Urothelium cell line (cell line): ENCODE measurements at places on chromosomes 12 and 14.

DNA sequence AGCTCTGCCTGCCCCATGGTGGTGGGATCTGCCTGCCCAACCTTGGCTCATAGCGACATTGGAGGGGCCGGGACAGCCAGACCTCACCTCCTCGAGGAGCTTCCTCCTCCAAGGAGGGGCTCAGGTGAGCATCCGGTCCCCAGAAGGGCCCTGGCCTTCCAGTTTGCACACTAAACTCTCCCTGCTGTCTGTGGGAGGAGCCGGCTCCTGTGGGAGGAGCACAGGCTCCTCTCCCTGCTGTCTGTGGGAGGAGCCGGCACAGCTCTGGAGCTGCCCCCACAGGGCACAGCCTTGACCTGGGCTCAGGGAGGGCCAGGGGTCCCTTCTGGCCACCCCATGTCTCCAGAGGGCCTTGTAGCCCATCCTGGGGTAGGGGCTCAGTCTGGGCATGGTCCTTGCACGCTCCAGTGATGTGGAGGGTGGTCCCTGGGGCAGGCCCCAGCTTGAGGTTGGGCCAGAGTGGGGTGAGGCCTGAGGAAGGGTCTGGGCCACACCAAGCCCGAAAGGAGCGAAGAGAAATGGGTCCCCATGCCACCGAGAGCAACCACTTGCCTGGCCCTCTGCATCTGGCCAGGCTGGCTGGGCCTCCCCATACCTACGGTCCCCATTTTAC, 147.5 kb upstream of the C14orf180 start:
- DNase-seq = no peak

- DNase-seq = no peak
Measured at GRCh38 chr12:49632986-49633702, 9.8 kb downstream of the PRPF40B start.

DNA sequence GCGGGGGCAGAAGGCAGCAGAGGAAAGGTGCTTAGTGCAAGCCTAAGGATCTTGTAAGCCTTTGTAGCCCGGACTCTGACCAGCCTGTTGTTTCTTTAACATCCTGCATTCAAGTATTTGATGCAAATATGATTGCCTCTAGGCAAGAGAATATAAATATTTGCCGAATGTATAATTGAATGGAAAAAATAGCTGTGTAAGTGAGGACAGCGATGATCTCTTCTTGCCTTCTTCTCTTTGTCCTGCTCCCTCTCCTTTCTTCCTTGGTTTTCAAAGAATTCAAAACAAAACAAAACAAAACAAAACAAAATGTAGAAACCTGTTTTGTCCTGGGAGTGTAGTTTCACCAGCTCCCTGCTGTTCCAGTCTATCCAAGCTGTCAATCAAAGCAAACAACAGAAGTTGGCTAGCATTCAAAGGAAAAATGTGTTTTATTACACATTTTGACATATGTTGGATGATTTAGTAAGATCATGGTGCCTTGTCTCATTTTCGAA, 74.9 kb upstream of the CPM start:
- no peak for DNase-seq

GRCh38 chr12:5014269-5014668, 29.4 kb upstream of the KCNA5 start:
- no peak for DNase-seq

- DNase-seq = no peak
Measured at GRCh38 chr12:29521951-29522350, 24.5 kb upstream of the OVCH1 start.

DNA sequence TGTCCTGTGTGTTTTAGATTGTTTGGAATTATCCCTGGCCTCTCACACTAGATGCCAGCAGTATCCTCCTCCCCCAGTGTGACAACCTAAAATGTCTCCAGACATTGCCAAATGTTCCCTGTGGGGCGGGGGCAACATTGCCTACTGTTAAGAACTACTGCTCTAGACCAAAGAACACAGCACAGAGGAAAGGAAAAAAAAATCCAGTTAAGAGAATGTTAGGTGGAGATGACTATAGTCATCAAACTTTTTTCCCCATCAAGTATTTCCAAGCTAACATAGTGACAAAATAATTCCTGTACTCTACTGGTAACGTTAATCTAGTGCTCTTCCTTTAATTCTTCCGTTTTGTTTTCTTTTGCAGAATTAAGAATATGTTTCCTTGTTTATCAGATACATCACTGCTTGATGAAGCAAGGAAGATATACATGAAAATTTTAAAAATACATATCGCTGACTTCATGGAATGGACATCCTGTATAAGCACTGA, 3.5 kb downstream of the CDKN1B start:
- DNase-seq = no peak

DNA sequence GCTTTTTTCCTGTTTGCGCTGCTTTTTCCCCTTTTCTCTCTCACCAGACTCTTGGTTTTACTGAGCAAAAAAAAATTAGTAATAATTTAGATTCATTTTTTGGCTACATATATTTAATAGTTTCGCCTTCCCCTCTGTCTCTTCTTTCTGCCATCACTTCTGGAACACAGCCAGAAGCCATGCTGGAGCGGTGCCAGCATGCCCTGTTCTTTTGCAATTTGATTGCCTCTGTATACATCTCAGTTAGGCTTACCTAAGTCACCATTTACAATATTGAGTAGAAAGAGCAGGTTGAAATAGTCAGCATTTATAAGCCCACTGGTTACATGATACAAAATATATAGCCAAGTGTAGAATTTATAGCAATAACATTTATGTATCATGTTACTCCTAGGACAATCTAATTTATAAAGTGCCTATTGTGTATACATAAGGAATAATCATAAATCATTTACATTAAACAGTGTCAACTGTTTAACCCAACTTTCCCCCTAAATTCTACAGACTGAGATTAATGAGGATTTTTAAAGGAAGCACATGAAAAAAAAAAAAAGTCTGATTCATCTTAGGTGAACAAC, 413.8 kb upstream of the SOX5 start:
- no peak for DNase-seq

DNA sequence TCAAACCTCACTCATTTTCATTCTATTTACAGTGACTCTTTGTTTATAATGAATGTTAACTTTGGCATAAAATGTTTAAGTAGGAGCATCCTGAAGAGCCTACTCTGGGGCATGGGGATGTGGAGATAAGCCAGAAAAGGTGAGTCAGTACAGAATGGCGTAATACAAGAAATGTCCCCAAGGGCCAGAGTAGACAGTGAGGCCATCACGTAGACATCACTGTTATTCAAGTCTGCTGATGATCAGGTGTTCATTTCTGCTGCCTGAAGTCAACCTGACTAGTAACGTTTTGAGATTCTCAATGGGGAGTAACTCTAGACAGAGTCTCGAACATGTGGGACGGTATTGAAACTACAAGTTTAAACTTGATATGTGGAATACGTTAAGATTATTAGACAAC, 47.6 kb upstream of the PKP2 start:
- peak; percentile 27 for DNase-seq

DNA sequence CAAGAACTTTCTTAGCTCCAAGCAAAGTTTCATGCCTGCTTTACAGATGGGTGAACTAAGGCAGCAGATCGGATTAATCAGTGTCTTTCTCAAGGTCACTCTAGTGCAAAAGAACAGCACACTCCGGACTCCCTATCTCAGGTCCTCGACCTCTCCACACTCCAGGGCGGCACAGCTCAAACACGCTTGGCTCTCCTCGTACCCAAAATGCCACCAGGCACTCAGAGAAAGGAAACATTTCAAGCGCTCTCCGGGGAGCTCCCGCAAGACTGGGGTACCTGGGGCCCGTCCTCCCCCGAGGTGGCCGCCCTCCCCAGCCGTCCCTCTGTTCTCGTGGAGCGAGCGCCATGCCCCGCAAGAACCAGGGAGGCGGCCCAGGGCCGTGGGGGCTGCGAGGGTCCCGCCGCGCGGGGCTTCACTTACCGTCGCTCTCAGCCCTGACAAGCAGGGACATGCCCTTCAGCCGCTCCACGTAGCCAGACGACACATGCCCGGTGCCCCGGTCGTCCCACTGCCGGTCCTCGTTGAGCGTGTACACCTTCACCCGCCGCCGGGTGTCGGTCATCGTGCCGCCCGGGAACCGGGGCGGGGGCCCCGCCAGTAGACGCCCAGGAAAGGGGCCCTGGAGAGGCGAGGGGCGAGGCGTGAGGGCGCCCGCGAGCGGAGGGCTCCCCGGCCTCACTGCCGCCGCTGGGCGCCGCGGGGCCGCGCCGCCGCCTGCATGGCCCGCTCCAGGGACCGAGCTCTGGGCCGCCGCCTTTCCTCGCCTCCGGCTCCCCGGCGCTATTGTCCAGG, 830 bp downstream of the PPP4R3A start:
- peak; percentile 11 for DNase-seq

- no peak for DNase-seq
Measured at GRCh38 chr12:109613649-109614455, 40.3 kb downstream of the MVK start.

- no peak for DNase-seq
Measured at GRCh38 chr12:95978774-95979173, 17.4 kb downstream of the HAL start.

- DNase-seq = peak; percentile 84
Measured at GRCh38 chr14:22432348-22432976, 156.6 kb downstream of the DAD1 start.

- no peak for DNase-seq
Measured at GRCh38 chr14:89826596-89826995, 127.9 kb downstream of the EFCAB11 start.

- DNase-seq = no peak
Measured at GRCh38 chr12:106892075-106892474, 63.6 kb upstream of the TMEM263 start.

- no peak for DNase-seq
Measured at GRCh38 chr12:25424211-25424731, 128.8 kb downstream of the LMNTD1 start.

GRCh38 chr12:45577844-45578399, 151.6 kb upstream of the ARID2 start:
- DNase-seq = no peak

- peak; percentile 16 for DNase-seq
Measured at GRCh38 chr12:21940549-21941505, at the start of gene ABCC9. TSS of gene ABCC9 (minus strand) at chr12:21941426. CDS start at chr12:21936674, 4,752 bp downstream.

GRCh38 chr14:86574051-86574777, 1044.3 kb downstream of the FLRT2 start:
- DNase-seq = peak; percentile 49

GRCh38 chr14:100469632-100470522, 117.3 kb downstream of the BEGAIN start:
- no peak for DNase-seq

GRCh38 chr14:88955455-88955854, 131.0 kb downstream of the TTC8 start:
- DNase-seq = no peak

- DNase-seq = peak; percentile 45
Measured at GRCh38 chr14:74048281-74048680, 29.1 kb downstream of the BBOF1 start.

GRCh38 chr12:83818881-83819280, 1093.7 kb downstream of the SLC6A15 start:
- DNase-seq = peak; percentile 14

DNA sequence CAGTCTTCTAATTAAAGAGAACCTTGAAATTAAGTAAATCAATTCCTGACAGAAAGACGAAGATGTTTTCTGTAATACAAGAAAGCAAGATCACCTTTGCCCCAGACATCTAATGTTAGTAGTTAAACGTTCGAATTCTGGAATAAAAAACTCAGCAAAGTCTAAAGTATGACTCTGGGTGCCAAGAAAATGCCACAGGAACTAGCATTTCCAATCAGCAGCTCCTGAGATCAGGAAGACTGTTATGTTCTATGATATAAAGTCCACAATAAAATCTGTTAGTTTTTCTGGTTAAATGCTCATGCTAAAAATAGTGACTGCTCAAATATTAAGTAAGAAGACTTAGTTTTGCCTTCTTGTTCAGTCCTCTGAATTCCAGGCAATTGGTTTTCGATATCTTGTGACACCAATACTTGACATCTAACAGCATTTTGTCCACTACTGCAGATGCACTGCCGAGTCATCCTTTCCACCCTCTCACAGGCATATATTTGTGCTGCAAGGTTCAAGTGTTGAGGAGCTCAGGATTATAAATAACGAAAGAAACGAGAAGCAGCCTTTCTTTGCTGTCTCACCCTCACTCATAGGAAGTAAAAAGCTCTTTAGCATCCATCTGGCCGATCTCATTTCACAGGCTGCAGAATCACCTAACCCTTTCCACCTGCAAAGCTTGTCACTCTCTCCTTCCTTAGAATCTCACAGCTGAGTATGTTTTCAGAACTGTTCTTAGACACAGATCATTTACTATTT, 32.0 kb downstream of the SSH1 start:
- no peak for DNase-seq

GRCh38 chr14:63045612-63046320, 508 bp upstream of the KCNH5 start:
- peak; percentile 85 for DNase-seq

DNA sequence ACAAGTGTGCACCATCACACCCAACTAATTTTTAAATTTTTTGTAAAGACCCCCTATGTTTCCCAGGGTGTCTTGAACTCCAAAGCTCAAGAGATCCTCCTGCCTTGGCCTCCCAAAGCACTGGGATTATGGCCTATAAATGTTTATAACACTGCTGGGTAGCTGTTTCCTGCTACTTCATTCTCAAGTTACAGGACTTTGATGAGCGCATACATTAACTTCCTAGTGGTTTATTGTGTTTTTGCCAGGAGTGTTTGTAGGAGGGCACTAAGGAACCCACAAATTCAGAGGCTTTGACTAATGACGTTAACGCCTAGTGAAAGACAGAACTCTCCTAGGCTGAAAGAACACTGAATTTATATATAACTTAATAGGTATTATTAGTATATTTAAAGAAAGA, 15.2 kb upstream of the NAA30 start:
- no peak for DNase-seq
